Lung (tissue), 17 donors: ENCODE measurements at places on chromosomes 13 and 19. TPM values are rescaled to one million over a fixed set of nuclear protein-coding genes. Genes with fewer than 3 reads are reported as not detected.

The PIK3R2 gene
- 22.3 TPM for total RNA-seq

DNA sequence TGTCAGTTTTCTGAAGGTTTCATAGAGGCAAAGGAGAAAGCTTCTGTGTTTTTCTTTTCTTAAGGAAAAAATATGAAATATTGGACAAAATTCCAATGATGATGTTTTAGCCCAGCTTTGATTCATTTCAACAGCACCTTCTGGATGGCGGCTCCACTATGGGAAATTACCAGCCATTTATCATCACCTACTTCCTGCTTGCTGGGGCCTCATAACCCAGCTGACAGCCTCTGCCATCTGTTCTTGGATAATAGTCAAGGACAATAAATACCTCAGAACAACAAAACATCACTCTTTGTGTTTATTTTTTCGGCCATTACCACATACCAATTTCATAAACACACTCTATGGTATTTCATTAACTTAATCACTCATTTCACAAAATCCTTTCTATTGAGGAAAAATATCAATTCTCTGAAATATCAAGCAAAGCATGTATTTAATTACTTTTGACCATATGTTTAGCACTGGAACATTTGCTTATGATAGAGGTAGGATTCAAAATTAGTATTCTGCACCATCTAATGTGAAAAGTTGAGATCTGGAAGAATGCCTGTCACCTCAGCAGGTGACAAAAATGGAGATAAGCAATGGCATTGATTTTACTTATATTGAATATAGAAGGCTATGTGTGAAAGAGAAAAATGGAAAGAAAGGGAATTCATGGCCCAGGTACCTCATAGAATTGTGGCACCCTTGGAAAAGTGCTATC is 629.7 kb downstream of the LIG4 start:
- H3K4me1 ChIP-seq: peaks cover 6% of the 10 kb centered on the region
- H3K27ac ChIP-seq: no peak overlapping the region
- no peaks in the 10 kb centered on the region for H3K27me3 ChIP-seq
- DNase-seq: peak; percentile 24
- H3K36me3 ChIP-seq: no peaks in the 10 kb centered on the region
- H3K4me3 ChIP-seq: no peak overlapping the region

- no peaks in the 10 kb centered on the region for H3K36me3 ChIP-seq
- DNase-seq: no peak
- no peak overlapping the region for H3K4me3 ChIP-seq
- H3K4me1 ChIP-seq: no peaks in the 10 kb centered on the region
- no peak overlapping the region for H3K27ac ChIP-seq
These were observed 63.4 kb upstream of the LRCH1 start for GRCh38 chr13:46489586-46490023.

- peaks cover 16% of the 10 kb centered on the region for H3K4me1 ChIP-seq
- no peak overlapping the region for H3K27ac ChIP-seq
- H3K36me3 ChIP-seq: peaks cover 4% of the 10 kb centered on the region
- no peaks in the 10 kb centered on the region for H3K27me3 ChIP-seq
- DNase-seq: no peak
These were observed 156.5 kb downstream of the KDM4B start for GRCh38 chr19:5125376-5125775.

DNA sequence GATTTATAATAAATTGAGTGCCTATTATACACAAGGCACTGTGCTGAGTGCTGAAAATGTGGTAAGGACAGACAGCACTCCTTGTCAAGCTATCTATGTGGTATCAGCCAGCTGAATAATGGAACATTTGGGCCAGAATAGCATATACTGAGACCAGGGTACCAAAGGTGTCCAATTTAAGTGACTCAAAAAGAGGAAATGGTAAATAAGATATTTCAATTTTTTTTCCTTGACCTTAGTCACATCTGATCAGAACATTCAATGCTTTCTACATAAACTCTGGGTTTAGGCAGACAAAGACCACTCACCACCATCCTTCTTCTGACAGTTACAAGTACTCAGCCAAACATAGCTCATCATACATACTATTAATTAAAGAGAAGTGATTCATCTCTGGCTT is 43.2 kb downstream of the RCBTB2 start:
- H3K27me3 ChIP-seq: no peaks in the 10 kb centered on the region
- no peak for DNase-seq
- H3K4me1 ChIP-seq: peaks cover 10% of the 10 kb centered on the region
- H3K36me3 ChIP-seq: no peaks in the 10 kb centered on the region
- H3K4me3 ChIP-seq: no peak overlapping the region

GRCh38 chr13:39590466-39591036 is 12.4 kb downstream of the LHFPL6 start:
- no peak overlapping the region for H3K4me3 ChIP-seq
- no peaks in the 10 kb centered on the region for H3K27me3 ChIP-seq
- no peaks in the 10 kb centered on the region for H3K4me1 ChIP-seq
- peaks cover under 1% of the 10 kb centered on the region for H3K36me3 ChIP-seq
- no peak for DNase-seq
- no peak overlapping the region for H3K27ac ChIP-seq

GRCh38 chr13:80199585-80200292 is 141.2 kb downstream of the SPRY2 start:
- no peaks in the 10 kb centered on the region for H3K4me1 ChIP-seq
- no peak overlapping the region for H3K27ac ChIP-seq
- no peak overlapping the region for H3K4me3 ChIP-seq
- H3K27me3 ChIP-seq: no peaks in the 10 kb centered on the region

GRCh38 chr19:7874076-7874896 is at the start of gene PRR36:
Gene PRR36, minus strand, starts transcription at chr19:7874390. Its CDS starts 701 bp downstream, at chr19:7873689.
- H3K27me3 ChIP-seq: peaks cover 16% of the 10 kb centered on the region
- H3K36me3 ChIP-seq: no peaks in the 10 kb centered on the region
- DNase-seq: peak; percentile 75
- no peak within 1 kb of the TSS for H3K27ac ChIP-seq
- no peak within 1 kb of the TSS for H3K4me3 ChIP-seq
